ENCODE measurements at places on chromosomes 3 and 15.

- DNase-seq, result no peak
These were observed 83.8 kb downstream of the ASB7 start for GRCh38 chr15:100686021-100686724.

- DNase-seq, result no peak
These were observed 31.8 kb downstream of the MGA start for GRCh38 chr15:41692049-41692448.

DNA sequence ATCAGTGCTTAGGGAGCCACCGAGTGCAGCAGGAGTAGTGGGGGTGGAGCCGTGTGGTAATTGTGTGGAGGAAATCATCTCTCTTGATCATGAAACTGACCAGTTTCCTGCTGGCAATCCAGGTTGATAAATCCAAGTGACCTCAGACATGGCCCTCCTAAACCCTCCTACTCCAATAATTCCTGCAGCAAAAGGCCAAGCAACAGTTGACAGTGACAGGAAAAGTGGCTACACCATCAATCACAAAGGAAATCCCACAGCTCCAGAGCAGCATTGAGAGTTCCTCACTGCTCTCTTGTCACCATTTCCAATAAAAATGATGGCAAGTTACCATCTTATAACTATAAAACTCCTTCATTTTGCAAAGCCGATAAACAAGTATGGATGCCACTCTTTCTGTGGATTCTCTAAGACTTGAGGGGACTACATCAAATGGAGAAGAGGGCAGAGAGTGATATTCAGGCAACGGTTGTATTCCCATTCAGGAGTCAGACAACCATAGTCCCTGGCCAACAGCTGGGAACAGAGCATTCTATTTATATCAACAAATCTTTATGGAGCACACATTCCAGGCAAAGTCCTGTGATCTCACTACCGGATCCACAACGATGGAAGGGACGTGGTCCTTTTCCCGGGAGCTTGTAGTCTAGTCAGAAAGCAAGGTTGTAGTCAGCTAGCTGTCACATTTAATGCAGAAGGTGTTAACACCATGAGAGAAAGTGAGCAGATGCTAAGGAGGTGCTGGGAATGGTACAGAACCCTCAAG lies 312.5 kb upstream of the CTNNB1 start:
- no peak for DNase-seq

DNA sequence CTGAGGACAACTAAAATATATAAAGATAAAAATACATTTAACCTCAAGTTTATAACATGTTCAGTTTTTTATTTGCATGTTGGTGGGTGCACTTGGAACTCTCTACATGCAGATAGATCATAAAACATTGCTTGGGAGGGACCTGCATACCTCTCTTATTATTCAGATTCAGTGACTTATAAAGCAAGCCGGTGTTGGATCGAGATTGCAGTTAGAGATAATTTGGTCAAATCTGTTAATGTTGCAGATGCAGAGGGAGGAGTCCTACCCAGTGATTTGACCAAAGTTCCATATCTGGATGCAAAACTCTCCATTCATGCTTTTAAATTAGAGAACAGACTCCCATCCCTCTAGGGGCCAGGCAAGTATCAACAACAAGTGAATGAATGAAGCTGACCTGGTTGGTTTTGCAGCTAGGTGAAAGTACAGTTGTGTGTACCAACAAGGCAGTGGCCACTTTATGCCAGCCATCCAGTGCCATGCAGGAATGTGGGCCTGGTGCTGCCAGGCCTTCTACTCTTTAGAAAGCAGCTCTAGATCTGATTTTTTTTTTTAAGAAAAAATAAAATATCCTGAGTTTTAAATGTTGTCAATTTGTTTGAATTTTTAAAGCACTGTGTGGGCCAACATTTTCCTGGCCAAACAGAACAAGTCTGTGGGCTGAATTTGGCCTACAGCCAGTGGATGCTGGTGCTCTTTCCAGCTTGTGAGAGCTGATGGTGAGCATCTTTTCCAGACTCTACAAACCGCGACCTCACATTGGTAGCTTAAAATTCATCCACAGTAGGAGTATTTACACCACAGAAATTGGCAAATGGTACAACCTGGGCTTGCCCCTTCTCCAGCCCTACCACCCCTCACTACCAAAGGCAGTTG lies 12.3 kb downstream of the CDIN1 start:
- DNase-seq, result no peak

- DNase-seq, result no peak
These were observed 123.2 kb downstream of the IGF1R start for GRCh38 chr15:98771541-98771940.

GRCh38 chr3:117518364-117518763 lies 808.8 kb downstream of the TUSC7 start:
- DNase-seq, result no peak

- no peak for DNase-seq
These were observed 252.1 kb upstream of the KCNMB2 start for GRCh38 chr3:178284181-178284580.

- no peak for DNase-seq
These were observed 185.2 kb downstream of the ATP10A start for GRCh38 chr15:25677719-25678499.

DNA sequence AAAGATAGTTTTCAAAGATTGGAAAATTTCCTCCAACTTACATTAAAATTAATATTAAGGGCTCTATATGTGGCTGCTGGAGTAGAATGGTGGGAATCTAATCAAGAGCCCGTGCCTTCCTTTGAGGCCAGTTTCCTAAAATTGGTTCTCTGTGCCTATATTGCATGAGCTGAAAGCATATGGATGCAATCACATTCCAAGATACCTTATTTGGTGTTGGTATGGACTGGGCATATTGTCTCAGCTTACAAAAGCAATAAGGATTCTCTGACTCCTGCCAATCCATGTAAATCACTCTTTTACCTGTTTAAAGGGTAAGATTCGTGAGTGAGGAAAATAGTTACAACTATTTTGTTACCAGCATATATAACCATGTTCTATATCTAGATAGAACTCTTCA lies 111.6 kb downstream of the GREM1 start:
- no peak for DNase-seq

GRCh38 chr3:109152320-109152719 lies 15.8 kb downstream of the C3orf85 start:
- no peak for DNase-seq

DNA sequence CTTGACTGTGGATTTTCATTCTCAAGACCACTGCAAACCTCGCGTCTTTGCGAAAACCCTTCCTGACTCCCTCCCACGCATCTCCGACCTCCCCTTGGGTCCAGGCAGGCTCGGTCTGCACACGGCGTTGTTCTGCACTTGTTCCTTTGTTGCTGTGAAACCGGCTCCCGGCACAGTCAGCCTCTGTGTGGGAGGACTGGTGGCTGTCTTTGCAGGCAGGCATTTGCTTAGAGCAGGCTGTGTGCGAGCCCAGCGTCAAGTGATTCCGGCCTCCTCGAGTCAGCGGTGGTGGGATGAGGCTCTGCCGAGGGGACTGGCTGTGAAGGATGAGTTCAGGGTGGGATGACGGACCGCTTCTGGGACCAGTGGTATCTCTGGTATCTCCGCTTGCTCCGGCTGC lies 102.6 kb upstream of the ROPN1 start:
- no peak for DNase-seq

GRCh38 chr3:43004282-43004681 lies 25.2 kb downstream of the GASK1A start:
- DNase-seq, result no peak

GRCh38 chr15:86538141-86538540 lies 458.5 kb downstream of the AGBL1 start:
- DNase-seq, result no peak

DNA sequence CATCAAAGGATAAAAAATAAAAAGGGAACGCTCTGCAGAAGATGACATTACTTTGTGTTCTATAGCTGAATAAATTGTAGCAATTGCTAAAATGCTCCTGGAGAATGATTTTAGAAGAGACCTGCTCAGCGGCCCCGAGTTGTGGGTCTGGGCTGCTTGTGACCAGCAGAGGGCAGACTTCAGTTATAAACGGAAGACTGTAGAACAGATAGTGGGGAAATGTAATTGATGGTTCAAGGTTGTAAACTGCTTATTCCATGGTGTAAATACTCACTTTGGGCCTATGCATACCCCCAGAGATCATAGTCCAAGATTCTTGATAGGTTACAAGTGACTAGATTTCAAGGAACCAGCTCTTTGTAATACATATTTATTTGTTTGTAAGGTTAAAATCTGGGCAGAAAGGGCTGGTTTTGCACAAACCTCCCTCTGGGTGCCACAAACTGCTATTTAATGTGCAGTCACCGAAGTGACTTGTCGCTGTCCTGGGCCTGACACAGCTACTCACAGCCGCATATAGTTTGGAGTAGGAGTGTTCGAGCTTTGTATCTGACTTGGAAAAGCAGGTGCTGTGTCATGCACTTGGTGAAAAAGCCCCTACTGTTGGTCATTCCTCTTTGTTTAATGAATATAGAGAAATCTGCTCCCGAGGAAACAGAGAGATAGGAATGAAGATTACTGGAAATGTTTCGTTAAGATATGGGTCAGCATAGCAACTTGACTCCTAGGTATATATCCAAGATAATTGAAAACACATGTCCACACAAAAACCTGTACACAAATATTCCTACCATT lies 34.7 kb upstream of the NDUFB4 start:
- peak; percentile 52 for DNase-seq

DNA sequence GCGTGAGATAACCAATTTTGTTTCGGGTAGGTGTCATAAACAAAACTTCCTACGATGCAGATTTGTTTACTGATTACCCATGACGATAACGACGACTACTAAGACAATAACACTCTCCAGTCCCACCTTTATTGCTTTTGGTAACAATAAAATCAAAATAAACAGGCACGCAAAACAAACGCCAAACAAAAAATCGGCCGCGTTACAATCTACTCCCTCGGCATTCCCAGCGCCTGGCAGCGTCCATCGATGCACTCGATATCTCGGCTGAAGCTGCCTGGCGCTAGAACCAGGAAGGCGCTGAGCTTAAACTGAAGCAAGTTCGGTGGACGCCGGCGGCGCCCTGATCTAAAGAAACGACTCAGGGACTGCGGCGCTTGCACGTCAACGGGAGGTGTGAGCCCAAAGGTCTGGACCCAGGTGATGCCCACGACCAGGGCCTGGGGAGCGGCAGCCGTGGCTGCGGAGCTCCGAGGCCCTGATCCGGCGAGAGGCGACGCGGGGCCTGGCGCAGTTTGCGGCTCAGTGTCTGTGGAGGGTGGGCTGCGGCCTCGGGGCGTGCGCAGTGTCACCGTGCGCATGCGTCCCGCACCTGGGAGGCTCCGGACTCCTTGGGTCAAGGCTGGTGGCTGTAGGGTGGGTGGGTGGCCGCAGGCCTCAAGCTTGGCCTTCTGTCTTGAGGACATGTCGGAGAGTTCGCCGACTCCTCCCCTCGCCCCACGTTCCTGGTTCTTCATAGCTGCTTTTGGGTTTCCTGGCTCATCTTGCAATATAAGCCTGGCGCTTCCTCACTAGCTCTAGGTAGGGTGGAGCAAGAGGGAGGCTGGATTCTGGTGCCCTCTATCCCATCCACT lies at the start of gene RSRC1:
RSRC1 (plus strand) TSS at position 286 of the 854 bp plus-strand sequence. CDS start 12,016 bp downstream, outside the sequence.
- DNase-seq, result peak; percentile 53

DNA sequence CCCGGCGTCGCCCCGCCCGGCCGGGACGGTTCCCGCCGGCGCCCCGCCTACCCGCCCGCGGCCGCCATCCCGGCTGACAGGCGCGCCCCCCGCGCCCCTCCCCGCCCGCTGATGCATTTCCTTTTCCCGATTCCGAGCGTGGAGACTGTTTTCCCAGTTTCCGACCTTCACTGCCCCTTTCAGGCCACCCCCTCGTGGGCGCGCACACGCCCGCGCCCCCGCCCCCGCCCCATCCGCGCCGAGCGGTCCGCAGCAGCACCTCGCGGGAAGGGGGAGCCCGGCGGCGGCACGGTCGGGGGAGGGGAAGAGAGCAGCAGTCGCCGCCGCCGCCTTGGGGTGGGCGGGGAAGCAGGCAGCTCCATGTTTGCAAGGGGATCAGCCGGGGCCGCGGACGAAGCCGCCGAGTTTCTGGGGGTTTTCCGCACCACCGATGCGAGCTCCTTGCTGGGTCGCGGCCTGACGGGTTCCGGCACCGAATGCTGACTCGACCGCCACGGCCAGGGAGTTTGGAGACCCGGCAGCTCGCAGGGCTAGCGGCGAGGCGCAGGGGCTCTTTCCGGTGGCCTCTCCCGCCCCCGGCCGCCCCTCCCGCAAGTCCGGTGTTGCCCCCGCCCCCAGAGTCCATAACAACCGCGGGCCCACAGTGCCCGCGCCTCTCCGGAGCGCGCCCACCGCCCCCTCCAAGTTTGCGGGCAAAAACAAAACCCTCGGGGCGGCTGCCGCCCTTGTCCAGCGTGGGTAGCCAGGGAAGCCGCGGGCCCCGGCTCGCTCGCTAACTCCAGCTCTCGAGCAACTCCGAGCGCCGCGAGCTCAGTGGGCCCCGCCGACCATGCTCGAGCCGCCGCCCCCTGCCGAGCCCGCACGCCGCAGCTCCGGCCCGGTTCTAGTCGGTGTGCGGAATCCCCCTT lies 3.2 kb upstream of the SIN3A start:
- DNase-seq, result peak; percentile 68

DNA sequence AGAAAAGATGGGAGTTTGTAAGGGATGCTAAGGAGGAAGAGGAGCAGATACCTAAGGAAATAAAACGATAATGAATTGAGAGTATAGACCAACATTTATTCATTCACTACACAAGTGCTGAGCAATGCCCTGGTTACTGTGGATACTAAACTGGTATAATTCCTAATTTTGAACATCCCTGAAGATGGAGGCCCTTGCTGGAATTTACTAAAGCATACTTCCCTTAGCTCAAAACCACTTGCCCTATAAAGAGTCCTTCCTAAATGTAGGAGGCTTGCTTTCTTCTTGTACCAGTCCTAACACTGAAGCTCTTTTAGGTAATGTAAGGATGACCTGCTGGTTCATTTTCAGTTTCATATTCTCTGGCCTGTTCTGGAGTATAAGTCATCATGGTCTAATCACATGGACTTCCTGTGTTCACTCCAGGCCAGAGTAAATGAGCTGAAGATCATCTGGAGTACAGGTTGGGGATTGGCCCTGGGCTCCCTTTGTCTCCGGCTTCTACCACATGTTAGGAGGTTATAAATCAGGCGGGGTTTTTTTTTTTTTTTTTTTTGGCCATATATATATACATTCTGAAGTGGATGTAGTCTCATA lies 40.1 kb upstream of the MTMR10 start:
- DNase-seq, result no peak

- no peak for DNase-seq
These were observed 16.5 kb downstream of the HPS3 start for GRCh38 chr3:149145974-149146373.

DNA sequence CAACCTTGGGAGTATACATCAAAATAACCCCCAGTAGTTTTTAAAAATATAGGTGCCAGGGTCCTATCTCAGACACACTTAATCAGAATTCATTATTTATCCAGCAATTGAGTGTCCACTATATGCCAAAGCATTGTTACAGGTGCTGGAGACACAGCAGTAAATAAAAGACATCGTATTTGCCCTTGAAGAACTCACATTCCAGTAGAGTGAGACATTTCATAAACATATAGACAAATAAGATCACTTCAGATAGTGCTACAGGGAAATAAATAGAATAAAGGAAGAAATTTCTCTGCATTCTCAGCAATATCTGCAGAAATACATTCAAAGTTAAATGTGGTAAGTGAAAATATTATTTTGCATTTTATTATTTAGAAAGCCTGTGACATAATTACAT lies 34.1 kb upstream of the ANKRD28 start:
- no peak for DNase-seq

GRCh38 chr3:64345371-64345770 lies 120.1 kb upstream of the PRICKLE2 start:
- no peak for DNase-seq

- DNase-seq, result no peak
These were observed 174.6 kb downstream of the ANXA2 start for GRCh38 chr15:60223176-60223575.

GRCh38 chr15:101451266-101451799 lies 38.2 kb downstream of the PCSK6 start:
- no peak for DNase-seq

GRCh38 chr15:49674370-49674769 lies 53.5 kb downstream of the DTWD1 start:
- DNase-seq, result no peak

All from stimulated activated CD8-positive, alpha-beta memory T cell treated with anti-CD3 and anti-CD28 coated beads, Interleukin-4, amount 100 ng/mL, for 1 hour (primary cell).